ENCODE measurements at places on chromosomes 13 and 19. TPM values are rescaled to one million over a fixed set of nuclear protein-coding genes. Genes with fewer than 3 reads are reported as not detected.

CEACAM1 gene
- polyA plus RNA-seq: 3.3 TPM

PSG11 gene
- polyA plus RNA-seq: not detected

PABPC3 gene
- polyA plus RNA-seq: 0.09 TPM

PLIN4 gene
- 0.32 TPM for polyA plus RNA-seq

APLP1 gene
- polyA plus RNA-seq: 1.4 TPM

PTH2 gene
- not detected for polyA plus RNA-seq

PRR19 gene
- 2.3 TPM for polyA plus RNA-seq

OR10H1 gene
- polyA plus RNA-seq: not detected

FCHO1 gene
- polyA plus RNA-seq: 6.3 TPM

FRY gene
- polyA plus RNA-seq: 0.19 TPM

CACNG6 gene
- not detected for polyA plus RNA-seq
